ENCODE measurements at places on chromosomes 5 and 9.

DNA sequence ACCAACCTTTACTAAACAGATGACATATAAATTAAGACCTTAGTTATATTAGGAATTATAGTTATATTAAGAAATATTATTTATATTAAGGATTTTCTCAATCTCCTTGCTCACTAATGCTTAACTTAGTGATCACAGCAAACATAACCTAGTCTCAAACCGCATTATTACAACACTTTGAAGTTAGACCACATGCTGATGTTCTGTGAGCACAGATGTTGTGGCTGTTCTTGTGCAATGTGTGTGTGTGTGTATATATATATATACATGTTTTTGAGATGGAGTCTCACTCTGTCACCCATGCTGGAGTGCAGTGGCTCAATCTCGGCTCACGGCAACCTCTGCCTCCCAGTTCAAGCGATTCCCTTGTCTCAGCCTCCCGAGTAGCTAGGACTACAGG, 20.5 kb downstream of the ELP1 start:
- no peak for DNase-seq

DNA sequence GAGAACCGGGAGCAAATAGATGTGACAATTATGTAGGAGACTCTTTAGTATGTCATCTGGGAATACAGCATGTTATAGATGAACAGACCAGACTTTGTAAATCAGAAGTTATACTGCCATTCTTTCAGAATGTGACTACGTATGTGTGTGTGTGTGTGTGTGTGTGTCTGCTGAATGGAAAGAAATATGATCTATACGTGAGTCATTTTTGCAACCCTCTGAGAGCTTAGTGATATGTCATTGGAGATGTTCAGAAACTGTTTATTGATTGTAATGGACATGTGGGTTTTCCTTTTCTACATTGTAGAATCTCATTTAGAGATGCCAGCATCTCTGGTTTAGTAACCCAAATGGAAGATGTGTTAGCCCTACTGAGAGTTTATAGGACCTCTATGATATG, 731.5 kb downstream of the TLE1 start:
- DNase-seq = peak; percentile 38

DNA sequence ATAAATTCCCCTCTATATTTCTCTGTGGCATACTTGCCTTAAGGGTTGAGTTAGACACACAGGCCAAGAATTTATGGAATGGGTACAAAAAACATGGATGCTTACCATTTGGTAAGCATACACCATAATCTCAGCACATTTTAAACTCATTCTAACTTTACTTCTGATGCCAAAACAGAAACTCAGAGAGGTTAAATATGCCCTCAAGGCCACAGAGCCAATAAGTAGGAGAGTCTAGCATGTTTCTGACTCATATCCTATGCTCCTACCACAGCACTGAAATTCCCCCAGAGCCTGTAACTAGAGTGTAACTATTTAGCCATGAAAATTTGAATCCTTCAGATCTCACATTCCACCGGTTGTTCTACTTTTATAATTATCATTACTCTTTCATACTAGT, 559.7 kb downstream of the ACTL7B start:
- peak; percentile 79 for DNase-seq

DNA sequence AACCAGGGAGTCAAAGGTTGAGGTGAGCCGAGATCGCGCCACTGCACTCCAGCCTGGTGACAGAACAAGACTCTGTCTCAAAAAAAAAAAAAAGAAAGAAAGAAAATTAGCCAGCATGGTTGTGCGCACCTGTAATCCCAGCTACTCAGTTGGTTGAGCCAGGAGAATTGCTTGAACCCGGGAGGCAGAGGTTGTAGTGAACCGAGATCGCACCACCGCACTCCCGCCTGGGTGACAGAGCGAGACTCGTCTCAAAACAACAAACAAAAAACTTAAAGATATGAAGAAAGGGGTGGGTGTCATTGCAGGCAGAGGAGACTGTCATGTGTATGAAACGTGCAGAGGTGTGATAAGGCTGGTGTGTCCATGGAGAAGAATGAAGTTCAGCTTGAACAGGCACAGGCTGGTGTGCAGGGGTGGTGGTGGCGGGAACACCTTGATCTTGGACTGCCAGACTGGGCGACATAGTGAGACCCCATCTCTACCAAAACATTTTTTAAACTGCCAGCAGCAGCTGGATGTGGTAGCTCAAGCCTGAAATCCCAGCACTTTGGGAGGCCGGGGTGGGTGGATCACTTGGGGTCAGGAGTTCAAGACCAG, 69.6 kb downstream of the UGCG start:
- DNase-seq = no peak

GRCh38 chr5:123091298-123092222, 2.5 kb downstream of the PRDM6 start:
- no peak for DNase-seq

- no peak for DNase-seq
These were observed 368.5 kb downstream of the DTWD2 start for GRCh38 chr5:118619823-118620222.

DNA sequence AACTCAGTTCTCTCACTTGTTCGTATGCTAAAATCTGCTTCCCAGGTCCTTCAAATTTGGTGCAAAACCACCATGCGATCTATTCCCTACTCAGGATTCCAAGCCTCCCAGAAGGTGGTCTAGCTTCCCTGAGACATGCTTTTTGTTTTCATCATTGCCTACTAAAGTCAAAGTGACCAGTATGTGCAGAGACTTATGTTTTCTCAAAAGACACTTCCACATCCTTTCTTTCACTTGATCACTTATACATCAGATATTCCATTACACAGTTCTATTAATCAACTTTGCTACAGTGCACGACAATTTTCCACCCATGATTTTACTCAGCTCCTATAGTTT, 242.1 kb downstream of the PAPPA start:
- DNase-seq = no peak

- no peak for DNase-seq
These were observed 147.1 kb downstream of the MAPKAP1 start for GRCh38 chr9:125559894-125560293.

GRCh38 chr9:19521205-19521604, 112.4 kb downstream of the ACER2 start:
- DNase-seq = no peak

- peak; percentile 13 for DNase-seq
These were observed 244.6 kb upstream of the ATP10B start for GRCh38 chr5:161096581-161096980.

DNA sequence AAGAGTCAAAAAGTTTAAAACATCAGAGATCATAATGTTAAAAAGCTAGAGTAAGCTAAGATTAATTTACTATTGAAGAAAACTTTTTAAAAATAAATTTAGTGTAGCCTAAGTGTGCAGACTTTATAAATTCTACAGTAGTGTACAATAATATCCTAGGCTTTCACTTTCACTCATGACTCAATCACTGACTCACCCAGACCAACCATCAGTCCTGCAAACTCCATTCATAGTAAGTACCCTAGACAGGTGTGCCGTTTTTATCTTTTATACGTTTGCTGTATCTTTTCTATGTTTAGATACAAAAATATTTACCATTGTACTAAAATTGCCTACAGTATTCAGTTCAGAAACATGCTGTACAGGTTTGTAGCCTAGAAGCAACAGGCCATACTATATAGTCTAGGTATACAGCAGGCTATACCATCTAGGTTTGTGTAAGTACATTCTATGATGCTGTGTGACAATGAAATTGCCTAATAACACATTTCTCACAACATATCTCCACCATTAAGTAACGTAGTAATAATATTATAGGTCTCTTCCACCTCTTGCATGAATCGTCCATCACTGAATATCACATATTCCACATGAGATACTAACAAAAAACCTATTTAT, 59.2 kb downstream of the MEGF9 start:
- DNase-seq = peak; percentile 82

GRCh38 chr5:173094012-173094661, 38.0 kb downstream of the CREBRF start:
- DNase-seq = peak; percentile 11

DNA sequence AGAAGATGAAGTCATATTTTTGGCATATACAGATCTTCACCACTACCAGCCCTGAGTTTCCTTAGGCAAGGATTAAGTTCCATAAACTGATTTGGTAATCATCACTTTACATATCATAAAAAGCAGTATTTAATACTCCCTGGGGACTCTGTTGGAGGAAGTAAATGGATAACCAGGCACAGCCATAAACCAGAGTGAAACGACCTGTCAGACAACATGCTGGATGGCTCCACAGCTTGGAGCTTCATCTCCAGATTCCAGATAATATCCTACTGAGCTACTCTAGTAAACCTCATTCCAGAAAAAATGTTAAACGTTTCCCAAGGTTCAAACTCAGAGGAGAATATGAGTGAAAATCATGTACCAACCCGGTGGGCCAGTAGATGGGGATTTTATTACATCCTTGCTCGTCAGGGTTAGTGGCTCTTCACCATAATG, 109.2 kb downstream of the BASP1 start:
- no peak for DNase-seq

DNA sequence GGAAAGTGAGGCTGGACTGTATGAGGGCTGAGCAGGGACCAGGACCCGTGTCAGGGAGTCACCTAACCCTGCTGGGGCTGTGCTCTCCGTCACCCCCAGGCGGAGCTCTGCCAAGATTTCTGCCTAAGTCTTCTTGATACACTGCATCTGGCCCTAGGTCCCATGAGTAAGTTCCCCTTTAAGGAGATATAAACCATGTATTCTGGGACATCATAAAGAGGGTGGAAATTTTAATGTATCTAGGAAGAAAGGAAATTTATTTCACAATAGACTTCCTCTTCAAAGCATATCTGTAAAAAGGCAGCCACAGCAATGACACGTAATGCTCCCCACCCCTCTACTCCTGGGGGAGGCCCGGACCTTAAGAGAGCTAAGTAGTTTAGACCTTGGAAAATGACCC, 183.4 kb downstream of the FBXL7 start:
- DNase-seq = peak; percentile 4

- DNase-seq = no peak
These were observed 242.5 kb downstream of the NFIB start for GRCh38 chr9:14071484-14071883.

GRCh38 chr5:83179966-83180365, 102.6 kb downstream of the XRCC4 start:
- no peak for DNase-seq

DNA sequence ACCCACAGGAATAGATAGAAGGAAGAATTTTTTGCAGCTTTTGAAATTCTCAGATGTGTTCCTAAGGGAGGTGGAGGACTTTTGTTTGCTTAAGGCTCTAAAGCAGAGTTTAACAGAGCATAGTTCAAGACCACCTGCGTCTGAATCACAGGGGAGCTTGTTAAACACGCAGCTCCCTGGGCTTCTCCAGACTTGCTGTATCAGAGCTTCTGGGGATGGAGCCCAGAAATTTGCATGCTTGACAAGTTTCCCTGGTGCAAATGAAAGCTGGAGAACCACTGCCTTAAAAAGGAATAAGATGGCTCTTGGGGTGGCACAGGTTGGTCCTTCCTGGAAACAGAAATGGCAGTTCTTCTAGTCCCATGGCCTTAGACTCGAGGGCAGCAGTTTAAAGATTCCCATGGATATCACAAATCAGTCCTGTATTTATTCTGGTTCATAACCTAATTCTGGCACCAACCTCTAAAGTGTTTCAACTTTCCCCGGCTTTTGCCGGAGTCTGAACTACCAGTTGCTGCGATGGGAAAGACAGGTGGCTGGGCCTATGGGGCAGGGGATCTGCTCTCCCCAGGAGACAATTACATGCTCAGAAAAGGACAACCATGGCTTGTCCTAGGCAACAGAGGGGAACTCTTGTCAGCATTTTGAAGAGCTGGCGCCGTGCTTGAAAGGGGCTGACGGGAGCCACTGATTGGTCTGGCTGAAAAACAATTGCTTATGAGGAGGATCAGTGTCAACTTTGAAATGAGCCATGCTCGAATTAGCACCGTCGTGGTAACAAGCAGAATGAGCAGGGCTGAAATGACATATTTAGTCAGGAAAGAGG, 599.6 kb downstream of the CCDC171 start:
- DNase-seq = no peak

Data from epithelial cell of esophagus (primary cell).